Panc1 (cell line): ENCODE measurements at places on chromosomes 5 and 9. TPM values are rescaled to one million over a fixed set of nuclear protein-coding genes. Genes with fewer than 3 reads are reported as not detected.

ELP1 gene
- total RNA-seq, result 17.1 TPM

KCNN2 gene
- total RNA-seq, result not detected

NEUROG1 gene
- not detected for total RNA-seq

MARCHF11 gene
- total RNA-seq, result not detected

TUSC1 gene
- total RNA-seq, result 4.4 TPM

FAM81B gene
- not detected for total RNA-seq

MAP3K1 gene
- 6.2 TPM for total RNA-seq

RNF183 gene
- total RNA-seq, result not detected

ADAMTS16 gene
- total RNA-seq, result 0.54 TPM

LMX1B gene
- total RNA-seq, result 2.6 TPM

SLC36A3 gene
- not detected for total RNA-seq

RAPGEF1 gene
- total RNA-seq, result 86.8 TPM
